ENCODE measurements at places on chromosomes 2 and 18. TPM values are rescaled to one million over a fixed set of nuclear protein-coding genes. Genes with fewer than 3 reads are reported as not detected.

- DNase-seq = no peak
Observed at GRCh38 chr18:62812242-62812641, 96.9 kb downstream of the PHLPP1 start.

GRCh38 chr18:34280653-34281052 lies 55.9 kb upstream of the NOL4 start:
- DNase-seq = no peak

GRCh38 chr2:50726186-50726585 lies 305.7 kb downstream of the NRXN1 start:
- no peak for DNase-seq

DNA sequence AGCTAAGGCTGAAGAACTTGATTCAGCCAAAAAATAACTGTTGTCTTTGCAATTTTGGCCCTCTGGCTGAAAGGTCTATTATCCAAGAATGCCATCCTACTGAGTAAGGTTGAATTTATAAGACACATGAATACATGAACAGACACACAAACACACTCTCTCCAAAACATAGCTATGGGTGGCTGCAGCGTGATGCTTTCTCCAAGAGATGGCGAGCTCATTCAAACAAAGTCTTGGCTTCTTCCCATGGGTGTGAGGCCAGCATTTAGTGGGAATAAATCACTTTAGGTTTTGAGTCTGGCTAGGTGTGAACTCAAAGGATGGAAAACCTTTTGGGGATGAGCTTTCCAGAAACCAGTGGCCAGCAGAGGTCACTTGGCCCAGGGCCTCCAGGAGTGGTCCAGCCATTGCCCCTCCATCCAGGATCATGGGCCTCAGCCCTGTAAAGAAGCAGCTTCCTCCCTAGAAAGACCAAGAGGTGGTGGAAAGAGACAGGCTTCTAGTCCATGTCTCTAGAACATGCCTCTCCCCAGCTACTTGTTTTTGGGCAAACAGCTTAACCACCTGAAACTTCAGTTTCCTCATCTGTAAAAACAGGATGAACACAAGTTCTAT lies 11.0 kb upstream of the OSR1 start:
- DNase-seq = no peak

The RAD51AP2 gene
- total RNA-seq = 0.10 TPM

DNA sequence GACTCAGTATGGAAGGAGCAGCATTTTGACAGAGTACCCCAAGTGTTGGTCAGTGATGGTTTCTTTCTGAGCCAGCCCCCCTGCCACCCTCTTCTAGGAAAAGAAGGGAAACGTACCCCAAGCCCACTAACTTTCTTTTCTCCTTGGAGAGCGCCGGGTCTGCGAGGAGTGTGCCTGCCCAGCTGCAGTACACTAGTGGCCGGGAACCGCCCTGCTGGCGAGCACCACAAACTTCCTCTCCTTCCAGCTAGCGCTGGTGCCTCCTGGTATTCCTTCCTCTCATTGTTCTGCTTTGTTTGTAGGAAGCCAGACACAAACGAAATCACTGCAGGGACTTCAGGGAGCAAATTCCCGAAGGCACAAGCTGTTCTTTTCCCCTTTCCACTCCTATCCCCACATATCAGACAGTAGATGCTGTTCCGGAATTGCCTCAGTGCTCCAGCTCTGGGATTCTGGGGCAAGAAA lies 1.8 kb downstream of the CCDC85A start:
- peak; percentile 57 for DNase-seq

DNA sequence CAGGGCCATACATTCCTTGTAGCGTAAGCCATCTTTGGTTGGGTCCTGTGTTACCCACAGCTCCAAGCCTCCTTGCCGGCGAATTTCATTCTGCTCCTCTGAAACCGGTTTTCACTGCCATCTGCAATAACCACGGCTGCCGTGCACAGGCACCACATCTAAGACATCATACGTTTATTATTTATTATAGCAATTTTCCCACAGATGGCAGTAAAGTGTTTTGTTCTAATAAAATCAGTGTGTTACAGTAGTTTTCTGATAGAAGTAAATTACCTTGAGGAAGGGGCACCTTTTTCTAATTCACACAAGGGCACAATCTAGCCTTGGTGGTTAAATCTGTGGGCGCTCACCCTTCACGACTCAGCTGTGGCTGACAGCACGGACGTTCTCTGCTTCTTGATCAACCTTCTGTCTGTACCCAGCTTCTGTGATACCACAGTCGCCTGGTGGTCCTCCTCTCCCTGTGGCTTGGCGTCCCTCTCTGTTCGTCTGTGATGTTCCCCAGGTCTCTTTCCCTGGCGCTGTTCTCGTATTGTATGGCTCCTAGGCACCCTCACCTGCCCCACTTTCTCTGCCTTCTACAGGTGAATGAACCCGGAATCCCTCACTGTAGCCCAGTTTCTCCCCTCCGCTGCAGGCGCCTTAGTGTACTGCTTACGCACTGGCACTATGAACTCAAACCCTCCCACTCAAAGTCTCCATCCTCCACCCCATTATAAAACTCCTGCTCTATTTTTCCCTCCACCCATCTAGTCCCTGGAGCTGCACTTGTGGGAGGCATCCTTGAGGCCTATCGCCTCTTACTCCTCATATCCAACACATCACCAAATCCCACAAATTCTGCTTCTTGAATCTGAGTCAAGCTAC lies 236.8 kb downstream of the DYSF start:
- peak; percentile 13 for DNase-seq

The ALPP gene
- not detected for total RNA-seq

- no peak for DNase-seq
Observed at GRCh38 chr2:105391763-105392662, 6.8 kb downstream of the FHL2 start.

DNA sequence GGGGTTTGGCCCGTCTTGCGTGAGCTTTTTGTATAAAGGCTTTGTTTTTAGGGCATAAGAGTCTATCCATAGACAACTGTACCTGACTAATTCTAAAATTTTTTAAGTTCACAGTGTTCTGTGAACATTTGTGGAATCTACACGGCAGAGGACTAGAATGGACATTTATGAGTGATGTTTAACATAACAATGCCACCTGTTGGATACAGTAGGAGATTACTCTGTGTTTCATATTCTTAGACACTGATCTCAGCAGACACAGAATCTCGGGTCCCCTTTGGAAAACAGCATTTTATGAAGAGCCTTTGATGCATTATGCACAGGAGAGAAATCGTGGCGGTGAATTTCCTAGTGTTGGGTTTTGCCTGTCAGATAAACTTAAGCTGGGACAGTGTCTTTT lies 752.2 kb downstream of the DPP10 start:
- DNase-seq = no peak

The POMC gene
- total RNA-seq = 5.3 TPM

The NEURL3 gene
- total RNA-seq = not detected

Data from left ventricle myocardium superior (tissue), 1 donor.